LNCaP clone FGC (cell line): ENCODE measurements at places on chromosomes 7 and 10.

DNA sequence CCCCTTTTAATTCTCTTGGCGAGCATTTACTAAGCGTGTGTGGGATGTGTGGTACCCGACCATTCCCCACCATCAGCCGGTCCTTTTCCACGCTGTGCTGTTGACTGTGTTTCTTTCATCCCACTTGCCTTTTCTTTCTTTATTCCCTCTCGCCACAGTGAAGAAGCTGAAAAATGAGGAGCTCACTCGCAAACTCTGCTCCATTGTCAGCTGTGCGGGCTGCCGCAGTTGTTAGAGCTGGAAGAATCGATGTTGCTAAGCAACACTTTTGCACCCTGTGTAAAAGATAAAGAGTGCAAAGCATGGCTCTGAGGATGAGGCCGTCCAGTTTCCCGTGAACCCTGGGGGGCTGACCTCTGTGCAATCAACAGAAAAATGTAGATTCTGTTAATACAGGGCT is 203.1 kb upstream of the NEBL start:
- DNase-seq = no peak

DNA sequence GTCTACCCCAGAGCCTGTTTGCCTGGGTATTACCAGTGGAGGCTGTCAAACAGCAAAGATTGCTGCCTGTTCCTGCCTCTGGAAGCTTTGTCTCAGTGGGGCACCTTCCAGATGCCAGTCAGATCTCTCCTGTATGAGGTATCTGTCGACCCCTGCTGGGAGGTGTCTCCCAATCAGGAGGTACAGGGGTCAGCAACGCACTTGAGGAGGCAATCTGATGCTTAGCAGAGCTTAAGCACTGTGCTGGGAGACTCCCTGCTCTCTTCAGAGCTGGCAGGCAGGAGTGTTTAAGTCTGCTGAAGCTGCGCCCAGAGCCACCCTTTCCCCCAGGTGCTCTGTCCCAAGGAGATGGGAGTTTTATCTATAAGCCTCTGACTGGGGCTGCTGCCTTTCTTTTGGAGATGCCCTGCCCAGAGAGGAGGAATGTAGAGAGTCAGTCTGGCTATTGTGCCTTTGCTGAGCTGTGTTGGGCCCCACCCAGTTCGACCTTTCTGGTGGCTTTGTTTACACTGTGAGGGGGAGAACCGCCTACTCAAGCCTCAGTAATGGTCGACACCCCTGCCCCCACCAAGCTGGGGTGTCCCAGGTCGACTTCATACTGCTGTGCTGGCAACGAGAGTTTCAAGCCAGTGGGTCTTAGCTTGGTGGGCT is 62.2 kb downstream of the PPP1R9A start:
- no peak for DNase-seq

DNA sequence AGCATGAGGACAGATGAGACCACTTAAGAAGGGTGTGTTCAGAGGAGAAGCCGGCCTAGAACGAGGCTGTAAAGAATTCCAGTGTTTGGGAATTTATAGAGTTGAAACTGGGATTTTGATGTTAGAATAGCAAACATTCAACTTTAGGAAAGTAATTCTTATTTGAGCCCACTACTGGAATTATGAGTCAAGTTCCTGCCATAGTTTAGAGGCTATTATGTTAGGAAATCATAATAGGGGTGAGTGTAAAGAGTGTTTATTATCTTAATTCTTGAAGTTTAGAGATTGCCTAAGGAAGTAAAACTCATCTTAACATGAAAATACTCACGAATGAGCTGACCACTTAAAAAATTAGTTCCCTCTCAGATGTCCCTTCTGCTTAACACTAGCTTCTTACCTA is 2.1 kb downstream of the CBLL1 start:
- DNase-seq = no peak

- no peak for DNase-seq
Observed at GRCh38 chr7:32762925-32763293, 128.7 kb downstream of the KBTBD2 start.

DNA sequence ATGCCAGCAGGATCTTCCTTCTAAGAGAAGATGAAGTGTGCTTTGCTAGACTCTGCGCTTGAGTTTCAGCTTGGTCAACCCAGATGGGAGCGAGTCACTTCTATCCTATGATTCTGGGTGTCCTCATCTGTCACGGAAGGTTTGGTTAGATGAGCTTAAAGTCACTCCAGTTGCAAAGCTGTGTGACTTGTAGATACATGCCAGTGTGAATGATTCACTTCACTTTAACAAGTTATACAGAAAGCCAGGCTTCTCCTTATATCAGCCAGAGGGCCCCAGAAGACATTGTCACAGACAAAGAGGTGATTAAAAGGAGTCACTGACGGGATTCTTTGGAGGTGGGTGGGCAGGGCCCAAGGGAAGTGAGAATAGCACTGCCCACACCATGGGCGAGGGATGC is 122.6 kb upstream of the PFKP start:
- DNase-seq = no peak
